ENCODE measurements at places on chromosomes 13 and 19.

DNA sequence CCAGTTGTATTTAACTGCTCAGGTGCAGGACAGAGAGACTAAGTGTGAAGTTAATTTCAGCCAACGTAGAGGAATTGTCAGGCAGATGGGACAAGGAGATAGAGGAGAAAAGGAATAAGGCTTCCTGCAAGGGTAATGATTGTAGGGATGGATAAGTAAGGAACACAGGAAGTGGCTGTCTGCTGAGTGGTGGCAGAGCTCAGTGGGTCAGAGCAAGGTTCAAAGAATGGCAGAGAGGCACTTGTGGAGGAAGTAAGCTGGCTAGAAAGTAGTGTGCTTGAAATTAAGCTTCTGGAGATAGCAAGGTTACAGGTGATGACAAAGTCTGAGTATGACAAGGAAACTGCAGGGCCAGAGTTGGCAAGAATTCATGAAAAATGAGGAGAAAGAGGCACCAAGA lies 47.9 kb downstream of the USPL1 start:
- no peak for DNase-seq

DNA sequence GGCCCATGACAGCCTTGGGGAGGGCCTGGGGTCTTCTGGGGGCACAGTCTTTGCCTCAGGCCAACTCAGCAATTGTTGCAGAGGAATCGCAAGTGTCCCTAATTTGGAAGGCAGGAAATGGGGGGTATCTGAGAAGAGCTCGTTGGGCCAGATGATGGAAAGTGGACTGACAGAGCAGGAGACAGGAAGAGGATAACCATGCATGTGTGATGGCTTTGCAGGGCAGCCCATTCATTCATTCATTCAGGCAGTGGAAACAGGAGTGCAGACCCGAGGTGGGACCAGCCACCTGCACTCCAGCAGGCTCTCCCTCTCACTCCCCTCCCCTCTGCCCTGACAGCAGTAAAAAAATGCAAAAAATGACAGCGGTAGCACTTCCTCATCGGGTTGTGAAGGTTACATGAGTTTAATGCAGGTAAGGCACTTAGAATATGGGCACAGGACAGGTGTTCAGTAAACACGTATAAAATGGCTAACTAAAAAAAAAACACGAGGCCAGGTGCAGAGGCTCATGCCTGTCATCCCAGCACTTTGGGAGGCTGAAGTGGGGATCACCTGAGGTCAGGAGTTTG lies 5.0 kb upstream of the TMEM147 start:
- no peak for DNase-seq

- DNase-seq = no peak
These were observed 53.6 kb downstream of the FAM216B start for GRCh38 chr13:42834946-42835345.

GRCh38 chr13:20114066-20114610 lies 46.7 kb downstream of the GJA3 start:
- no peak for DNase-seq

GRCh38 chr19:10797541-10798256 lies 38.3 kb downstream of the TMED1 start:
- DNase-seq = peak; percentile 94

Measured in CD4-positive, alpha-beta T cell treated with Interleukin-10 for 1 hour (primary cell).